Renal cortical epithelial cell (primary cell): ENCODE measurements at places on chromosomes 6 and 20.

- DNase-seq: no peak
Measured at GRCh38 chr6:158713469-158713868, 63.6 kb downstream of the SYTL3 start.

DNA sequence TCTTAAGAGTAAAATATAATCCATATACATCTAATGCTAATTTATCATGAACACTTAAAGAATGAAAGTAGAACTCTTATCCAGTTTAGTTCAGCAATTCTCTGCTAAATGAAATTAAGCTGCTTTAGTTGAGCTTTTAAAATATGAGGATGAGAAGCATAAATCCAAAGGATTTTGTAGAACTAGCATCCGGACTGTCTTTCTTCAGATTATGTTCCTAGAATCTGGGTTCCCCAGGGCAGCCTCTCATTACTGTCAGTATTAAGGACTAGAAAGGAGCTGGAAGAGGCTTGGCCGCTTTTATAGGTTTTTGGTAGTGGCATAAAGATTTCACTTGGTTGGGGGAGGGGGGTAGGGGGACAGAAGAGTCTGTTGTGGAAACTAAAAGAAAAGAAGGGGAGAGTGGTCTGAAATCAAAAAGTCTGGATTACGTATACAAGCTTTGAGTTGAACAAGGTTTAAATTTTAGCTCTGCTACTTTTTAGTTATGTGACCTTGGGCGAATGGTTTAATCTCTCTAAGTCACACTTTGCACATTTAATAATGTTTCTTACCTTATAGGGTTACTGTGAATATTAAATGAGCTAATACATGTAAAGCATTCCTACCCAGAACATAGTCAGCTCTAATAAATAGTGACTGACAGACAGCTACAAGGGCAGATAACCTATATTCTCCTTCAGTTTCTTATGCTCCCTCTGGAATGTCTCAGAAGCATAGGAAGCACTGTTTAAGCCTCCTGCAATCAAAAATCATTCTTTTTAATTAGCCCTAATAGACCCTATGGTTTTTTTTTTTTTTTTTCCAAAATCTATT, 3.7 kb downstream of the SGK1 start:
- no peak for DNase-seq

DNA sequence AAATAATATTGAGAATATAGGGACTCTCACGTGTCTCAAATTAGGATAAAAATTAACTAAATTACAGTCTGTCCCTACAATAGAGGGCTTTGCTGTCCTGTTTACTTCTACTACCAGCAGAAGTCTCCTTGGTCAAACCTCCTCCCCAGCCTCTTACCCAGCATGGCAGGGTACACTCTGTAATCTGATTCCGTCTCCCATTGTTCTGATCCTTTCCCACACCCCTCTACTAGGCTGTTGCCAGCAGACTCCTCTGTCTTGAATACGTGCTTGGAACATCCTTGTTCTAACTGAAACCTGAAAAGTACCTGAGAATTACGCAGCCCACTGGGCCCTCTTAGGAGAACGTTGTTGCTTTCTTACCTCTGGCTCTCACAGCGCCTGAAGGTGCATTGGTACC, 112.2 kb upstream of the PREP start:
- no peak for DNase-seq

GRCh38 chr20:56801971-56802755, 173.1 kb downstream of the TFAP2C start:
- peak; percentile 11 for DNase-seq

- no peak for DNase-seq
Measured at GRCh38 chr20:63327231-63327745, 33.9 kb downstream of the CHRNA4 start.

DNA sequence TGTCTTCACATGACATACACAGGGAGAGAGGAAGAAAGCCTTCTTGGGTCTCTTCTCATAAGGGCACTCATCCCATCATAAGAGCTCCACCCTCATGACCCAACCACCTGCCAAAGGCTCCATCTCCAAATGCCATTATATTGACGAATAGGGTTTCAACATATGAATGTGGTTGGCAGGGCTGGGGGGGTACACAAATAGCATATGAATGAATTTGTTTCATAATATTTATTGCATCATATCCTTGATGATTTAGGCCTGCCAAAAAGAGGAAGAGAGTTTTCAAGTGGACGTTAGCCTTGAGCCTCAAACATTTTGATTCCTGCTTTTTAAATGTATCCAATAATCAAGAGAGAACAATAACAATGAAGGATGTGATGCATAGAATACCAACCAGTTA, 26.2 kb upstream of the OPRM1 start:
- DNase-seq: no peak

DNA sequence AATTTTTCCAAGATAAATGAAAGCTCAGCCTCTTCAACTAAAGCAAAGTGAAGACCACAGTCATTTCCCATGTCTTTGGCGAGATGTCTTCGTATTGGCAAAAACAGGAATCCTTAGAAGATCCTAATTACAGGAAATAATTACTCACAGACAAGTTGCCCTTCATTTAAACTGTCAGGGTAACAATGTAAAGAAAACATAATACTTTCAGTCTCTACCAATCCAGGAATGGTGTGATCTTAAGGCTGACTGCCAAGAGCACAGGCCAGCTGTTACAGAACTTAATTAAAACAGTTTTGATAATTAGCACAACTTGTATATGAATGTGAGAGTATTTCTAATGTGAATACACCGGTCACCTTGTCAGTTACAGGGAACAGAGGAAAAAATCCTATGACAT, 292.2 kb downstream of the PACRG start:
- no peak for DNase-seq

DNA sequence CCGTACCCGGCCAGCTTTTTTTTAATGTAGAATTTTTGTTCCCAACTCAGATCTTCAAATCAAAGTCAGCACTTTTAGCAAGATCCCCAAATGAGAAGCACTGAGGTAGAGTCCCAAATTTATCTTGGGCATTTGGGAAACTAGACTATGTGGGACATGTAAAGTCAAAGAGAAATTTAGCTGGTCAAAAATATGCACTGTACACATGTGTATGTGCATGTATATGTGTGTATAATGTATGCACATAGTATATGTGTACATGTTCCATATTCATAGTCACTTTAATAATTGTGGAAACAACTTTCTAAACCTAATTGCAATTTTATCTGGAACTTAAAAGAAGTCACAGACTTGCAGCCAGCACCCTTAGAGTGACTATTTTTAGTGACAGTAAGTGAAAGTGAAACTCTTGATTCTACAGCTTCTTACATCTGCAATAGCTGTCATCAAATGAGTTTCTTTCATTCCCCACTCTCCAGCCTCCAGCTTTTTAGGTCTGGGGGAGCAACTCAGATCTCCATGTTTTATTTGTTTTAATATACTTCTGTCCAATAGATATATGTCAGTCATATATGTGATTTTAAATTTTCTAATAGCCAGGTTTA, 53.6 kb downstream of the CDC40 start:
- peak; percentile 9 for DNase-seq

DNA sequence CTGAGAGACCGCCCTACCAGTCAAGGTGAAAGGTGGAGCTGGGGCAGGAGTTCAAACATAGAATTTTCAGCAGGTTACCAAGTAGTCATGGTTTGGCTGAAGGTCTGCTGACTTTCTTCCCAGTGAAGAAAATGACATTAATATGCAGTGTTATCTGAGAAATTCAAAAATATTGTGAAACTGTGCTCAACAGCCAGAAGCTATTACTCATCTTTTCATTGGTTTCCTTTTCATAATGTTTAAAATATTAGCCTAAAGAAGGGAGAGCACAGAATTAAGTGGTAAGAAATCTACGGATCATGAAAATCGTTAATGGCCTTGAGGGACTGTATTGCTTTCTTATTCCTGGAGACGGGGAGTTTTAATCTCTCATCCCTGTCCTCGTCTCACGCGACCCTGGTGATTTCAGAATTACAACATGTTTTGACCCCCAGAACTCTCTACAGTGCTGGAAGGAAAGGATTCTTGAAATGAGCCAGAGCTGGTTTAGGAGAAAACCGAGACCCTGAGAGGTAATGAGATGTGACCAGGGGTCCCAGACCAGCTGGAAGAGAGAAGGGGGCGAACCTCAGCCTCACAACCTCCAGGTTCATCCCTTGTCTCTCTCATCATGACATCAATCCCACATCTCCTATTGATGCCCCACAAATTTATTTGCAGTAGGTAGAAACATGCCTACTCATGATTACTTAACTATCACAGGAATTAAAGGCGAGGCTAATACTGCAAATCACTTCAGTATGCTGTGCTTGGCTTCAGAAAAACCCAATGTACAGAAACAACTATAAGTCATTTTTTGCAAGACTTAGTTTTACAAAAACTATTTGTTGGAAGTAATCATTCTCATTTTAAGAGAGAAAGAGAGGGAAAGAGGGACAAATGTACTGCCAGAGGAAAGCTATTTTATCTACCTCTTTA, 209.5 kb downstream of the FNDC1 start:
- no peak for DNase-seq

DNA sequence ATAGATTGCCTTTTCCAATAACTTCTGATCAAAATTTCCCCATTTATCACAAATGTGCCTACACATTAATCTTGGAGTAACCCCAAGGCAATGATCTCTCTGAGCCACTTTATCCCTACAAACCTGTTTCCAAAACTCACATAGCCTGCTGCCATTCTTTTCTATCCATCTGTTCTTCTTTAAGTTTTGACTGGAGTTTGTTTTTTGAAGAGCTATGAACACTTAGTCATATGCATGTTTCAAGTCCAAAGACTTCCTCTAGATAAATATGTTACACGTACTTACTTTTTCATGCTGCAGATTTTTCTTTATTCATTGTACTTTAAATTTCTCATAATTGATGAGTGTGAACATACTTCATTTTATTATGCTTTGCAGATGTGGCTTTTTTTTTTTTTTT, 488.9 kb upstream of the CITED2 start:
- no peak for DNase-seq
